ENCODE measurements at places on chromosomes 3 and 15.
A peak's percentile ranks its signal among the peaks of the same experiment; 100 is the strongest.

GRCh38 chr3:185175370-185175987, 22.6 kb upstream of the C3orf70 start:
- no peak for DNase-seq

DNA sequence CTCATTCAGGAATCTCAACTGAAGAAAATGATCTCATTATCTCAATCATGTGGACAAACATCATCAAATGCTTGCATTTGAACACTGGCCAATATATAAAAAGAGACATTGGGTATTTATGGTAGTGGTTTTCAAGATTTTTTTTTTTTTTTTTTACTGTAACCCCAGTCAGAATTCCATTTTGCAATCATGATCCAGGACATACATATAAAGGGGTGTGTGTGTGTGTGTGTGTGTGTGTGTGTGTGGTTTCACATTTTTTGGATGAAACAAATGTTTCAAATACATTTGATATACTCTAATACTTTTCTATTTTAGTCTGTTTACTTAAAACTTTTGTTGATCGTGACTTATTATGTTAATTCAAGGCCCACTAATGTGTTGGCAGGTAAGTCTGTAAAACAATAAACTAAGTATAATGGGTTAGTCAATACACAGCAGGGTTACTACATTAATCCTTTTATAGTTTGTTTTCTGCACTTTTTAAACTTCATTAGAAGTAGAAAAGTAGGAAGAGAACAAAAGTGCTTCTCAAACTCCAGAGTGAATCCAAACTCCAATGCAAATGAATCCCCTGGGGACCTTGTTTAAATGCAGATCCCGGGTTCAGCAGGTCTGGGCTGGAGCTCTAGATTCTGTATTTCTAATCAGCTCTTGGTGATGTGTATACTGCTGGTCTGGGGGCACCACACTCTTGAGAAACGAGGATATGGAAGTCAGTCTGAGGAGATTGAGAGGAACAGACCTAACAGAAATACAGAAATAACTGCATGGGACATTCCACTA, 17.6 kb downstream of the THRB start:
- DNase-seq: no peak

DNA sequence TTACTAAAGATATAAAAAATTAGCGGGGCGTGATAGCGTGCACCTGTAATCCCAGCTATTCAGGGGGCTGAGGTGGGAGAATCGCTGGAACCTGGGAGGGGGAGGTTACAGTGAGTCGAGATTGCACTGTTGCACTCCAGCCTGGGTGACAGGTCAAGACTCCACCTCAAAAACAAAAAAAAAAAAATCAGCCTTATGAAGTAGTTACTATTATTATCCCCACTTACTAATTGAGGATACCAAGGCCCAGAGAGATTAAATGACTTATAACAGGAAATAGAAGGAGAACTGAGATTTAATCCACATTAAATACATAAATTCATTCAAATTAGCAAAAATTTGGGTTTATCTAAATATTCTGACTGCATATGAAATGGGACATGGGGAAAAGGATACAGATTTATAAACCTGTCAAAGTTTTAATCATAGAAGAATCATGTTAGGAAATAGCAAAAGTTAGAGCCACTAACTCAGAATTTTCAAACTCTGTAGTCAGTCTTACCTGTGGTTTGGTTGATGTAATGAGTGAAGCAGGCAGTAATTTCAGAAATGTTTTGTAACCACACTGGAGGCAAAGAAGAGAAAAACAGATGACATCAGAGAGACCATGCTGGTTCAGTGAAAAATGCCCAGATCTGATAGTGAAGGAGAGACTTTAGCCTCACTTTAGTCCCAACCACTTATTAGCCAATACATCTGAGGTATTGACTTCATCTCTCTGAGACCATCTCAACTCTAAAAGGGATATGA, 25.0 kb upstream of the ACAP2 start:
- no peak for DNase-seq

DNA sequence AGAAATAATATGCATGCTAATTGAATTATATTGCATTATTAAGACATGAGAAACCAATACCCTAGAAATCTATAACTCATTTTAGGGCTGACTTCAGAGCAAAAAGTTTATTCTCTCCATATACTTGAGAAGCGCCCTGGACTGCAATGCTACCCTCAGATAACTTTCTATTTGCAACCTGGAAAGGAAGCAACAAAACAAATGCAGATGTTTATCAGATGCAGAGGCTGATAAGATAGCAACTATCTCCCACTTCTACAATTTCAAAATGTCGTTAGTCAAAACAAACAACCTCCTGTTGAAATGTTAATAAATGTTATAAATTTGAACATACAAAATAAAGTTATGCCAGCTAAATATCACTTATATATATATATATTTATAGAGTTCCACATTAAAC, 34.8 kb downstream of the HES1 start:
- DNase-seq: no peak

DNA sequence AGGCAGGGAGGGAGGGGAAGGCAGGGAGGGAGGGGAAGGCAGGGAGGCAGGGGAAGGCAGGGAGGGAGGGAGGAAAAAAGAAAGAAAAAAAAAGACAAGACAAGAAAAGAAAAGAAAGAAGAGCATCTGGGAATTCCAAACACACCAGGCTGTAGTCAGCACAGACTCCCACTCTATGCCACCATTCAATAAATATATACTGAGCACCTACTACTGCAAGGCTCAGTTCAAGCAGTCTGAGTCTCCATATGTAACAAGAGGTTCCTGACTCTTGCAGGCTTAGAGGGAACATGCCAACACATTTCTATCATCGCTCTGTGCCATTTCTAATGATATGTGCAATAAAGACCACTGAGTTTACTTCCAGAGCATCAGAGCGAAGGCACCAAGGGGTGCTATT, 47.7 kb downstream of the ANXA2 start:
- DNase-seq: no peak

DNA sequence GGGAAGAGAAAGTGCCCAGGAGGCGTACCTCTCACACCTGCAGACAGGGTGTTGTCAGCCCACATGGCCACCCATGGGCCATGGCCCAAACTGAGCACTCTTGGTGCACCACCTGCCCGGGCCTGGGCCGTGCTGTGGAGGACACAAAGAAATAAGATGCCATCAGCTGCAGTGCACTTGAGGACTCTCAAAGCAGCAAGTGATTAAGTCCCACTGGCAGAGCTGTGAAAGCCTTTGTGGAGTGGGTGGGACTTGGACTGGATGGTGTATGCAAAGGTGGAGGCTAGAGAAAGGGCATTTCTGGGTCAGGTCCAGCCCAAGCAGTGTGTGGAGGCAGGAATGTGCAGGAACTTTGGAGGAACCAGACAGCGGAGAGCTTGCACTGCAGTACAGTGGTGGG, 122.3 kb downstream of the MEGF11 start:
- DNase-seq: no peak

DNA sequence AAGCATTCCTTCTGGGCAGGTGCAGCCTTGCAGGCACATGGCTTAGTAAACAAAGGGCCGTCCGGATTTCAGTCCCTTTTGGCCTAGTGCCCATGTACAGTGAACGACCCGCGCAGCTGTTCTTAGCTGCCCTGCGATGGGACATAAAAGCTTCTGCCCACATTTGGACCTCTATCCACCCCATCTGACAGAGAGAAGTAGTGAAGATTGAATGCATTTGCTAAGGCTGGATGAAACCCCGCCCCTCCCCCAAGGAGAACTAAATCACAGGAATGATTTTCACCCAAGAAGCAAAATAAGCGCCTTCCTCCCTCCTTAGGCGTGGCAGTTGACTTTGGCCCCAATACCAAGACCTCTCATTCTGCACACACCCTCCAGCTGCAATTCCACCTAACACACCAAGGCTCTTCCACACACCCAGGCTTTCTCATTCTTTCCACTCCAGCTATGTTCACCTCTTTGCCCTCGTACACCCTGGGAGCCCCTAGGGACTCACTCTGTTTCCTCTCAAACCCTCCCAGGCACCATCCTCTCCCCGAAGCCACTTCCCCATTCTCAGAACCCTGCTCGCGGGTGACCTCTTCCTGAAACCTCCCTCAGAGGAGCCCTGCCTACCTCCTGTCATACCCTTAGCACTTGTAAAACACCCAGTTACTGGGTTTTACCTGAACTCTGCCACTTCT, 14.1 kb upstream of the HRH1 start:
- no peak for DNase-seq

GRCh38 chr15:96102631-96103030, 227.9 kb upstream of the NR2F2 start:
- no peak for DNase-seq

- DNase-seq: no peak
Measured at GRCh38 chr3:25088284-25088683, 339.8 kb upstream of the RARB start.

- DNase-seq: no peak
Measured at GRCh38 chr15:43274136-43274535, 7.4 kb upstream of the TGM5 start.

DNA sequence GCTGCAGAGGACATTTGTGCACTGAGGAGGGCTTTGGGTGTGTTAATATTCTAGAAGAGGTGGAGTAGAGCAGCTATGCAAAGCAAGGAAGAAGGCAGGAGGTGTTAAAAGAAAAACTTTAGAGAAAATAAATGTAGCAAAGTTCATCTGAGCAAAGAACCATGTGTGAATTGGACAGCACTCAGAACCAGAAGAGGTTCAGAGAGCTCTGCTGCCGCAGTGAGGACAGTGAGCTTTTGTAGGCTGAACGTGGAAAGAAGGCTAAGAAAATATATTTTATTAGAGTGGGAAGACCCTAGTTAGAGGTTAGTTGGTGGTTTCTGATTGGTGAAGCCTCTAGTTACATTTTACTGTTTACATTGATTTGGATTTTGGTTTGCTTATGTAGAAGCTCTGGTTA, 50.7 kb downstream of the ST6GAL1 start:
- DNase-seq: no peak

GRCh38 chr3:146227486-146227885, 23.4 kb downstream of the PLSCR4 start:
- DNase-seq: no peak

GRCh38 chr3:13215940-13216546, 142.8 kb upstream of the IQSEC1 start:
- no peak for DNase-seq

DNA sequence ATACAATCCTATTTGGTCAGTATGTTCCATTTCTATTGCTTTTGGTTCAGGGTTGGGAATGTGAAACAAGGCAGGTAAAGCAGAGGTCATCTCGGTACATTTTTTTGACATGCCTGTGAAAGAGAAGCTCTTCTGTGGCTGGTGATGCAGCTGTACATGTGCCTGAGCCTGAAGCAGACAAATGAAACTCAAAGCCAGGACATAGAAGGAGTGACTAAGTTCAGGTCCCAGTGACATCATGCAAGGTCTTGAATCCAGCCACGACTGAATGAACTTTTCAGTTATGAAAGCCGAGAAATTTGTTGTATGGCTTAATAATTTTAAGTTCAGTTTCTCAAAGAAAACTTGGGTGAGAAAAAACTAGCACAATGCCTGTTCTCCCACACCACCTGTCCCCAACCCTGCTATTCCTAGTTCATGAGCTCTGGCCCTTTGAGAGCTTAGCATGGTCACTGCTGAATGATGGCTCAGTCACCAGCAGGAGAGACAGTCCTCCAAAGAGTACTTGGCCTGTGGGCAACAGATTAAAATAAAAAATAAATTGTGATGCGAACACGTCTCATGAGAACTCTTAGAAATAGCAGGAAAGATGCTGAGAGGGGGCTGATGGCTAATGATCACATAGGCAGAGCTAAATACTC, 600.2 kb upstream of the GRM7 start:
- DNase-seq: no peak

DNA sequence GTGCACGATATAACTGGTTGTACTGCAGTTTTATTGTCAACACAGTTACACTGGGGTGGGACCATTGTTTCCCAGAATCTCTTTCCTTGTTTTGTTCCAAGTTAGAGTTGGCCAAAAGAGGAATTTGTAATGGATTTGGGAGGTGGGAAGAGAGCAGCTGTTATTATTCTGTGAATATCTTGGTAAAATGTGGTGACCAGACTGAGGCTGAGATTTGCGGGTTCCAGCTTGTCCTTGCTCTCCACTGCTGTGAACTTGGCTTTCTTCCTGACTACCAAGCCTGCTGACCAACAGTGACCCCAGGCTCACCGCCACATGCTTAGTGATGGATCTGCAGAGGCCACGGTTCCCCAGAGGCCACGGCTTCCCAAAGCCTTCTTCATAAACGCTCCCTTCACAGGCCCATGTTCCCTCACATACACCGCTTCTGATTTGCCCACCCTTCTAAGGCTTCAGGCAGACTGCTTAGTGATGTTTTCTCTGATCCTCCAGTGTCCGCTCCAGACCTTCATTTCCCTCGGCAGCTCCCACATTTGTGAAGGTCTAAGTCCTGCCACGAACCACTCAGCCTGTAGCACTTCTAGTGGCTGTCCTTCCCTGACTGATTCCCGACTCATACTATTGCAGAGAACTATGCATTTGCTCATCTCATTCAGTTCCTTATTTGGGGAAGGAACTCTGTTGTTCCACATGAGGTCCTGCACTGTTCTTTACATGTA, 525.5 kb upstream of the RGMA start:
- no peak for DNase-seq

DNA sequence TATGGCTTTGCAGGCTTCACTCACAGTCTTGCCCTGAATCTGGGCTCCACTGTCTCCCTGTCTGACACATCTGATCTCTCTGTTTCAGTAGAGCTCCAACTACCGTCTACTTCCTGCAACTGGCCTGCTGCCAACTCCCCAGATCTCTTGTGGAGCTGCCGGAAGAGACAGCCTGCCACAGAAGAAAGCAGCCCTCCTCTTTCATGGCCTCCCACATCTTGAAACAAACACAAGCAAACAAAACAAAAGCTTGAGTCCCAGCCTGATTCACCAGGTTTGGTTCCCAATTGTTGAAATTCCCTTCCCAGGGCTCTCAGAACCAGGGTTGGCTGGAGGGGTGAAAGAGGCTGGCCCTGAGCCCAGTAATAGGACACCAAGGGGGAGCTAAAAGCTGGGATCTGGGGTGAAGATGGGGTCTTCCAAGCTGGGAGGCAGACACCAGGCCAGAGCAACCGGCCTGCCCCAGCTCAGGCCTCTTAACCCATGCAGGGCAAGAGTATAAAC, 55.3 kb upstream of the CA12 start:
- peak; percentile 64 for DNase-seq

GRCh38 chr15:68729789-68730411, 90.8 kb downstream of the ANP32A start:
- no peak for DNase-seq

DNA sequence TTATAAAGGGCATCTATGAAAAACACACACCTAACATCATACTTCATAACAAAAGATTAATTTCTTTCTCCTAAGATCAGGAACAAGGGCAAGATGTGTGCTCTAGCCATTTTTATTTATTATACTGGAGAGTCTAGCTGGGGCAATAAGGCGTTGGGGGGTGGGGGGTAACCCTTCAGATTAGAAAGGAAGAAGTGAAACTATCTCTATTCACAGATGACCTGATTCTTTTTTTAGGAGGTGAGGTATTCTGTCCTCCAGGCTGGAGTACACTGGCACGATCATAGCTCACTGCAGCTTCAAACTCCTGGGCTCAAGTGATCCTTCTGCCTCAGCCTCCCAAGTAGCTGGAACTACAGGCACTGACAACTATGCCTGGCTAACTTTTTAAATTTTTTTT, 89.5 kb upstream of the MANF start:
- DNase-seq: no peak

DNA sequence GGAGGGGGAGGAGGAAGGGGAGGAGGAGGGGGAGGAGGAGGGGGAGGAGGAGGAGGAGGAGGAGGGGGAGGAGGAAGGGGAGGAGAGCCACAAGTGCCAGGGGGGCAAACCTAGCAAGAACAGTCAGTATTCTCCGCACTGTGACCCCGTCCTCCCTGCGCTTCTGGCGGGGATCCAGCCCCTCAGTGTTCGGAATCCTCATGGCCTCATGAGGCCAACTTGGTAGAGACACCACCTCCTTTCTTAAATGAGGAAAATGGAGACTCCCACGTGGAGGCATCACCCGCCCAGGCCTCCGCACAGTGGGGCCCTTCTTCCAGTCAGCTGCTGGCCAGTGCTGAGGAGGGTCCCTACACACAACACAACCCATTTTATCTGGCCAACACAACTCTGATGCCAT, 163.4 kb downstream of the XXYLT1 start:
- no peak for DNase-seq
